ENCODE measurements at places on chromosomes 1 and 21.

DNA sequence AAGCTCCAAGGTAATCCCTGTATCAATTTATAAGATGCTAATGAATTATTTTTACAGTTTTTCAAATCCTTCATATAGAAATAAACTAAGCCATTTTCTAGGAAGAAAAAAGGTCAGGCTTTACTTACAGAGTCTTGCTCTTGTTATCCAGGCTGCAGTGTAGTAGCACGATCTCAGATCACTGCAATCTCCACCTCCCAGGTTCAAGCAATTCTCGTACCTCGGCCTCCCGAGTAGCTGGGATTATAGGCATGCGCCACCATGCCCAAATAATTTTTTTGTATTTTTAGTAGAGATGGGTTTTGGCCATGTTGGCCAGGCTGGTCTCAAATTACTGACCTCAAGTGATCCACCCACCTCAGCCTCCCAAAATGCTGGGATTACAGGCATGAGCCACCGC lies 27.0 kb downstream of the RERE start:
- DNase-seq: no peak

GRCh38 chr1:183139281-183139942 lies 46.7 kb upstream of the LAMC2 start:
- no peak for DNase-seq

- no peak for DNase-seq
Measured at GRCh38 chr1:213936571-213936970, 51.2 kb upstream of the PROX1 start.

- no peak for DNase-seq
Measured at GRCh38 chr1:30732277-30732996, 9.1 kb upstream of the MATN1 start.

- no peak for DNase-seq
Measured at GRCh38 chr1:217540321-217540720, 90.6 kb downstream of the GPATCH2 start.

DNA sequence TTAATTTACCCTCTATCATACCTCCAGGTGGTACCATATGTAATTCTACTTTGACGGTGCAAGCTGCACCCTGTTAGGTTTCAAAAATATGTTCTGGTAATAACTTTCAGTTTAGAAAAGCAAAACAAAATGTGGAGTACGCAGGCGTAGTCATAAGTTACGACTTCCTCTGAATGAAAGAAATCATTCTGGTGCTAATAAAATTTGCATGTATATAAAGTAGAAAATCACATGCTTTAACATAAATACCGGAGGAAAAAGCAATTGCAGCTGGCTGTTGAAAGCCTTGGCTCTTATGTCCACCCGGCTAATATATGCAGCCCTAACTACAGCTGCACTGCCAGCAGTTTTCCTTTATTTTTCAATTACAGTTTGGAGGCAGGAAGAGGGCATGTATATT lies 65.2 kb upstream of the TMPRSS15 start:
- DNase-seq: no peak

GRCh38 chr1:88595355-88596002 lies 88.6 kb upstream of the PKN2 start:
- DNase-seq: no peak

GRCh38 chr1:40810927-40811326 lies 27.3 kb downstream of the KCNQ4 start:
- DNase-seq: no peak

- DNase-seq: no peak
Measured at GRCh38 chr21:40164905-40165772, 297.9 kb downstream of the PCP4 start.

GRCh38 chr1:206971029-206971655 lies 882 bp upstream of the FCAMR start:
- no peak for DNase-seq

DNA sequence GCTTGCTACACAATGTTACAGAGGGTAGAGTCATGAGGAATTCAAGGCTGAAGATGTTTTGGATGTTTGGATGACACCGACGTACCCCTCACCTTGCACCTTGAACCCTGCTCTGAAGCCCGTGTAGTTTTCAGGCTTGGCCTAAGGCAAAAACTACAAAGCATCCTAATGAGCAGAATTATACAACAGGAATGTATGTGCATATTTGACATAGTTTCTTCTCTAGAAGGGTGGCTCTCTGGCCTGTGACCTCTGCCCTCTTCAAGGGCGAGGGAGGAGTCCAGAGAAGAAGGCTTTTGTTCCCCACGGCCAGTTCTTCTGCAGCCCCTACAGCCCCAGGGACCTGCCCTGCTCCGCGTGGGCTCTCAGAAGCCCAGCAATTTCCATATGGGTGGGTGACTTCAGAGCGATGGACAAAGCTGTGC lies 43.3 kb downstream of the L1TD1 start:
- no peak for DNase-seq

DNA sequence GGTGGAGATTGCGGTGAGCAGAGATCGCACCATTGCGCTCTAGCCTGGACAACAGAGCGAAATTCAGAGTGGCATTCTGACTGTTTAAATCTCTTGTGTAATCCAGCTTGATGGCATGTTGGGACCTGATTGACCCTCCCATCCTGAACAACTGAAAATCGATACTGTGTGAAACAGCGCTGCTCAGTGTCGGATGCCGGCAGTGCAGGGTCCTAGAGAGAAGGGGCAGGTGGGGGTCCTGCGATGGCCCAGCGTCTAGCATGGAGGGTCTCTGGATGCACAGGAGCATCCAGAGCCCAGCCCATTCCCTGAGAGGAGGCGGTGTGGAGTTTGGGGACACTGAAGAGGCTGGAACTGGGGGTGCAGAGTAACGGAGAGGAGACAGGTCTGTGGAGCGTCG lies 15.8 kb downstream of the AGT start:
- no peak for DNase-seq

DNA sequence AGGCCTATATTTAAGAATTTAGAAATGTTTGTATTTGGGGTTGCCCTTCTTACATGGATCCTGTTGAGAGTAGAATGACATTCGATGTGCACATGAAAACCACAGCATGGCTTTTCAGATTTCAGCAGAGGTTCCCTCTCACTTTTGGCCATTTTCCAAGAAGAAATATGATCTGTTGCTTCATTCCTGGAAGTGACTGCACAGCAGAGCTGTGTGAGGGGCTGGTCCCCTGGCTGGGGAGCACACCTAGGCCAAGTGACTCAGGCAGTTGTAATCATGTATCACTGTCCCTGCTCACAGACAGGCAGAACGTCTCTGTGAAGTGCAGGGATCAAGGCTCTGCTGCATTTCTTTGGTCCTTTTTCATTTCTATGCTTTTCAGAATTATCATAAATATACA lies 32.3 kb downstream of the AGT start:
- no peak for DNase-seq

DNA sequence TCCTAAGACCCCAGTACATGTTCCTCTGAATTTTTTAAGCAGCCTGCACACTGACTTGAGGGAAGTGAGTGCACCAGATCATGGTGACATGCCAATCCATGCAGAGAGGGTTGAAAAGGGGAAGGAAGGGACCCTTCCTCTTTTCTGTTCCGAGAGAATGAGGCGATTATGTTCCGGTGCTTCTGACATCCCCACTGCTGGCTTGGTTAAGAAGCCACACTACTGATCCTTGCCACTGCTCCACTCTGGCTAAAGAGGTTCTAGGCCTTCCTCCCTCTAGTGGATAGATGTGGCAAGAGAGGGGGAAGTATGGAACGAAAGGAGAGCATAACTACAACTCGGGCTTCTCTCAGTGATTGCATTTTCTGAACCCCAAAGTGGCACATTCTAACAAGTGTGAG lies 1.8 kb upstream of the CYB5R1 start:
- no peak for DNase-seq

GRCh38 chr21:45821998-45822397 lies 159.6 kb upstream of the COL6A1 start:
- no peak for DNase-seq
